GM12891 (cell line): ENCODE measurements at places on chromosomes 2 and 18.

GRCh38 chr2:231413456-231413855 lies 17.9 kb downstream of the B3GNT7 start:
- no peak for DNase-seq

DNA sequence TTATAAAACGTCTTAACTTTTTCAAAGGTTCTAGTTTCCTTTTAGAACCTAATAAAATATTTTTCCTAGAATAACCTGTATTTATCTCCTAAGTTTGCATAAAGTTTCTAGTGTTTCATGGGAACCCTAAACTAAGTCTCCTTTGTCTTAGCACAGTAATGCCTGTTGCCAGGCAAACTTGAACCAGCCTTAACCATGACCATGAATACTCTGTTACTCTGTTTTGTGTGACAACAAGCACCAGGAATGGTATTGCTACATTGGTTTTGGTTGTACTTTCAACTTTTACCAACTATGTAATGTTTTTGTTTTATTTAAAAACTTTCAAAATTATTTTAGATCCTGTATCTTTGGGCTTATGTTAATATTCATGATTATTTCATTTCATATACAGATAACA lies 137.6 kb downstream of the CERS6 start:
- DNase-seq: no peak

- no peak for DNase-seq
Observed at GRCh38 chr2:39646267-39646666, 19.4 kb upstream of the TMEM178A start.

- DNase-seq: no peak
Observed at GRCh38 chr2:153864022-153864421, 7.7 kb upstream of the GALNT13 start.

- DNase-seq: no peak
Observed at GRCh38 chr2:241136191-241136590, 13.1 kb downstream of the PASK start.

DNA sequence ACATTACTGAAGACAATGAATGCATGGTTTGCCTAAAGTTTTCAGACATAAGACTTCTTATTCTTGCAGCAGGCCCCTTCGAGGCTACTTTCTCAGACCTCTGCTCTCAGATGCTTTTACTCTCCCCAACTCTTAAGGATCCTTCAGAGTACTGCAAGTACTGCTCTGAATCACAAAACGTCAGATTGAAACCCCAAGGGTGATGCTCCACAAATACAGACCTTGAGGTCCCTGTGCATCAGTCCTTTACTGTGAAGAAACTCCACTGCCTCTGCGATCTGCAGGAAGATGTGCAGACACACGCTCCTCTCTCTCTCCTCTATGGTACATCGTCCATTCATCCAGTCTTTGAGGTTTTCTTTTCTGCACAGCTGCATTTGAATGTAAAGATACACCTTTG lies 52.8 kb downstream of the EIF2AK3 start:
- DNase-seq: no peak

GRCh38 chr2:223262946-223263345 lies 211.0 kb downstream of the KCNE4 start:
- DNase-seq: no peak

DNA sequence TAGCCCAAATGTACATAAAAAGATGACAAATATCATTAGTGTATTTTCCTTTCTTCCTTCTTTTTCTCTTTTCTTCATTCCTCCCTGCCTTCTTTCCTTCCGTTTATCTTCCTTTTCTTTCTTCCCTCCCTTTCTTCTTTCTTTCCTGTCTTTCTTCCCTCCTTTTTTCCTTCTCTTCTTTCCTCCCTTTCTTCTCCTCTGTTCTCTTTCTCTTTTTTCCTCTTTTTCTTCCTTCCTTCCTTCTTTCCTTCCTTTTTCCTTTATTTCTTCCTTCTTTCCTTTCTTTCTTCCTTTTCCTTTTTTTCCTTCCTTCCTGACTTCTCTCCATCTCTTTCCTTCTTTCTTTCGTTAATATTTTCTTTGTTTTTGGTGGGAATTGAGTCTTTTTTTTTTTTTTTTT lies 256.9 kb upstream of the CNTNAP5 start:
- no peak for DNase-seq

GRCh38 chr2:62415019-62415431 lies 91.0 kb downstream of the TMEM17 start:
- no peak for DNase-seq

GRCh38 chr18:25298853-25299274 lies 53.1 kb downstream of the ZNF521 start:
- DNase-seq: no peak

DNA sequence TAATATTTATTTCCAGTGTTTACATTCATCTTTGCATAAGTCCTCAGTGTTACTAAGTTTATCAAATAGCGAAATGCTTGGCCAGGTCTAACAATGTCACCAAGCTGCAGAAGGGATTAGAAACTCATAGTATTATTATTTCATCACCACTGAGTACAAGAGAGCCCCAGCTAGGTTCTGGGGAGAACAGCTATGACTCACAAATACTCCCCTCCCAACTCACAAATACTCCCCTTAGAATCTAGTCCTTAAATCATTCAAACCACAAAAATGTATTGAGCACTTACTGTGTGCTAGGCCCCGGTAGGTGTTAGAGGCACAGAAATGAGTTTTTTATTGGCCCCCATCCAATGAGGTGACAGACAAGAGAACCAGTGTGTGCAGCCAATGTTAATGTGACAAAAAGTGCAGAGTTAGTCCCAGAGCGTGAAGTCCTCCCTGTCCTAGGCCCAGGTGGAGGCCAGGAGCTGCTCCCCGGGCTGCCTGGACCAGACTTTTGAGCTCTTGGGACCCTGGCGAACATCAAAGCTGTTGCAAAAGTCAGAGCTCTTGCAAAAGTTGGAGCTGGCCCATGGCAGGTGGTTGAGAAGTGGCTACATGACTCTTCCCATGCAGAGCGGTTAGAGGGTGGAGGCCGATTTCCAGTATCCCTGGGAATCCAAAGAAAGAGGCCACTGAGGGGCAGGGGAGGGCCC lies 9.8 kb downstream of the STEAP3 start:
- DNase-seq: peak; percentile 44

DNA sequence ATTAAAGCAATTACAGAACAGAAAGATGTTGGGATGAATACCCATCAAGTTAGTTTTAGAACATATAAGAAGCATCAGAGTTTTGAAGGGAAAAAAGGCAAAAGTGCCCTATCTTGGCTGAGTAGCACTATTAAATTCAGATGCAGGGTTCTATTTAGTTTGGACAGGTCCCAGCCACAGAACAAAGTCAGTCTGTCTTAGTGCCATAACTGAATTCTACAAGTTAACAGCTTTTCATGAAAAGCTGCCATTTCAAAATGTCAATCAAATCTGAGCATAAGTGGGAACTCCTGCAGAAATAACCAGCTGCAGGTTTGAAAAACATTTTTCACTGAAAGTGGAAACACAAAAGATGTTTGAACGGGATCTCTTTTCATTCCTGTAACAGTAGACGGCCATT lies 160.4 kb downstream of the SRBD1 start:
- DNase-seq: no peak

DNA sequence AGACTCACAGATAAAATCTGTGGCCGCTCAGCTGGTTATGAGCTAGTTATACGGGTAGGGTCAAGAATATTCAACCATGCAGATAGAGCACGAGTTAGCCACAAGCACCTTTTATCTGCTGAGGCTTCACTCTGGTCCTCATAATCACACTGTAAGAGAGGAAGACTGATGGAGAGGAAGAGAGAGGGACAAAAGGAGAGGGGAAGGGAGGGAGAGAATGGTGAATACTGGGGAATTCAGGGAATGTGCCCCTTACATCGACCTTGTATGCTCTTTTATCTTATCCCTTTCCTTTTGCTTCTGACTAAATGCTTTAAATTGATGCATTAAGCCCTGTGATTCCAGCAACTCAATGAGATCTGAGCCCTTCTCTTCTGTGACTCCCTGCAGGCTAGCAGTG lies 333.1 kb downstream of the DSEL start:
- no peak for DNase-seq

DNA sequence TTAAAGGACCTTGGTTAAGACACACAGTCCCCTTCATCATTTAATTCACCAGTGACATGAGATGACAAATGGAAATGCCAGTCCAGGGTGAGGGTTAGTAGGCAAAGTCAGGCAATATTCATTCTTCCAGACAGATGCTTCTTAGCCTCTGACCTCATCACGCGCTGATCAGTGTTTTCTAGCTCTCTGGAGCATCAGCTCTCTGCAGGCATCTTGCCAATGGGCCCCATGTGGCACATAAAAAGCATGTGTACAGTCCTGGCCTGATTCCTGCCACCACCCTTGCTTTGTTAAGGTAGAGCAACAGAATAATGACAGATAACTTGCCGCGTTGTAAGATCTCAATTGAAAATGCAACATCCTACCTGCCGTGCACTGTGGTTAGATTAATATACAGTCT lies 20.3 kb upstream of the NPAS2 start:
- DNase-seq: no peak

GRCh38 chr2:241576293-241576654 lies 17.7 kb downstream of the BOK start:
- DNase-seq: no peak

- no peak for DNase-seq
Observed at GRCh38 chr2:47310801-47311560, 92.0 kb upstream of the MSH2 start.

DNA sequence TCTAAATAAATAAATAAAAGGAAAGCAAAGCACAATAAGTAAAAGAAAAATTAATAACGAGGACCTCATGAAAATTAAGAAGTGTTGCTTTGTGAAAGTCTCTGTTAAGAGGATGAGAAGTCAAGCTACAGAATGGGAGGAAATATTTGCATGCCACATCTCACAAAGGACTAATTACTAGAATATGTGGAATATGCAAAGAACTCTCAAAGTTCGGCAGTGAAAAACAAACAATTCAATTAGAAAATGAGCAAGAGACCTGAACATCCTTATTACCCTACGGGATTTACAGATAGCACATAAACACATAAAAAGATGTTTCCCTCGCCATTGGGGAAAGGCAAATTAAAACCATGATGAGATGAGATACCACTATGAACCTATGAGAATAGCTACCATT lies 23.3 kb downstream of the CYP26B1 start:
- DNase-seq: no peak

DNA sequence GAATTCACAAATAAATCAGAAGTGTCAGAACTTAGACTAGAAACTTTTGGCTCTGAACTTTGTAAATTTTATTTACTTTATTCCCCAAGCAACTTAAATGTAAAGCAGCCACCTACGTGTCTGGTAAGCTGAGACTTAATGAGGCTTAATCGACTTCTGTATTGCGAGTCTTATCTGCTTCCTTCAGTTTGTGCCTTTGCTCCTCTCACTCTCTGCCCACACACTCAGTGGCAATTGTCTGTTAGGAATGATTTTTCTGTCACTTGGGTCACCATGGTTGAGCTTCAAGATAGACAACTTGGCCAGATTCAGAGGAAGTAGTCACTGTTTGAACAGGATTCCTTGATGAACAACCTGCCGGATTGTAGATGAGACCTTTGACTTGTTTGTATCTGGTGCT lies 691.4 kb upstream of the FSHR start:
- no peak for DNase-seq

- DNase-seq: no peak
Observed at GRCh38 chr2:231674587-231675338, 33.6 kb upstream of the PTMA start.

- no peak for DNase-seq
Observed at GRCh38 chr2:75547345-75548035, 13.2 kb downstream of the EVA1A start.

- DNase-seq: no peak
Observed at GRCh38 chr2:232926431-232926939, 56.4 kb downstream of the SNORC start.

GRCh38 chr2:64586883-64587481 lies 62.9 kb downstream of the AFTPH start:
- DNase-seq: no peak

GRCh38 chr18:34977838-34978532 lies 63.2 kb upstream of the MAPRE2 start:
- peak; percentile 1 for DNase-seq

GRCh38 chr18:9951022-9951859 lies 37.4 kb downstream of the VAPA start:
- no peak for DNase-seq

DNA sequence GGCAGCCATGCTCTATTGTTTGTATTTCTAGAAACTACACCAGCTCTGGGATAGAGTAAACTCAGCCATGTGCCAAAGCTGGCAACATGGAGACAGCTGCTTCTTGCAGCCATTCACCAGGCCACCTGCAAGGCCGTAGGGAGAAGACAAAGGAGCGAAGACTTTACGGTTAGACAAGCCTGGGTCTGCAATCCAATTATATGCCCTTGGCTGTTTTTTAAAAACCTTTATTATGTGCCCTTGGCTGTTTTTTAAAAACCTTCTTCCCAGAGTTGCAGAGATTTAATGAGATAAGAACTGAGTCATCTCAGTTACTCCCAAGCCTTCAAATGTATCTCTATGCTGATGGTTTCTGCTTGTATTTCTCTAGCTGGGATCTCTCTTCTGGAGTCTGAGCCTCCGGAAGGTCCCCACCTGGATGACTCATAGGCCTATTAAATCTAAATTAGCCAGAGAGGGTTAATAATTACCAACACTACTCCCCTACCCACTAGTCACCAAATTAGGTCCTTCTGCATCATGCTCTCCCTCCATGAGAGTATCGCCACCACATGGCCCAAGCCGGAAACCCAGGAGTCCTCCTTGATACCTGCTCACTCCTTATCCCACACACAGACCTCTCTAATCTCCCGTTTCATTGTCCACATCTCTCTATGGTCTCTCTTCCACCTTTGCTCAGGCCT lies 17.5 kb upstream of the DPP4 start:
- DNase-seq: no peak

GRCh38 chr2:219129589-219129988 lies 31.0 kb downstream of the NHEJ1 start:
- DNase-seq: no peak

DNA sequence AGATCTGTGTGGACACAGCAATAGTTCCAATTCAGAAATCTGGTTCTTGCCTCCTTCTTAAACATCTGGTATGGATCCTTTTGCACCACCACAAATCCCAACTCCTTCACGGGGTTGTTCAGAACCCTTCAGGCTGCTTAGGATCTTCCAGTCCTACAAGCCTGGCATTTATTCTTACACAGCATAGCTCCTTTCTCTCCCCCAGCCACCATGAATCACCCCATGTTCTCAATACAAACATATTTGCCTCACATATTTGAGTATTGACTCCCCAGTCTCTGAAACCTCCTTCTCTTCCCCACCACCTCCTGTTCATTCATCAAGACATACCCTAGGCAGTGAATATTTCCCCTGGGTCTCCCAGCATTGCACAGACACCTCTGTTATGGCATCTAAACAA lies 155.2 kb downstream of the ALK start:
- no peak for DNase-seq
